ENCODE measurements at places on chromosomes 12 and 14.

DNA sequence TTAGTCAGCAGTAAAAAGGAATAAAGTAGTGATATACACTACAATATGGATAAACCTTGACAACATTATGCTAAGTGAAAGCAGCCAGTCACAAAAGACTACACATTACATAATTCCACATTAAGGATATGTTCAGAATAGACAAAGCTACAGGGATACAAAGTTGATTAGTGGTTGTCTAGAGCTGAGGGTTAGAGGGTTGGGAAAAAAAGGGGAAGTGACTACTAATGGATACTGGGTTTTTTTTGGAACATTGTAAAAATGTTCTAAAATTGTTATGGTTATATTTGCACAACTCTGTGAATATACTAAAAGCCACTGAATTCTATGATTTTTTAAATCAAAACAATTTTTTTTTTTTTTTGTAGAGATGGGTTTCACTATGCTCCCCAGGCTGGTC, 4.8 kb upstream of the NGDN start:
- no peak for DNase-seq

DNA sequence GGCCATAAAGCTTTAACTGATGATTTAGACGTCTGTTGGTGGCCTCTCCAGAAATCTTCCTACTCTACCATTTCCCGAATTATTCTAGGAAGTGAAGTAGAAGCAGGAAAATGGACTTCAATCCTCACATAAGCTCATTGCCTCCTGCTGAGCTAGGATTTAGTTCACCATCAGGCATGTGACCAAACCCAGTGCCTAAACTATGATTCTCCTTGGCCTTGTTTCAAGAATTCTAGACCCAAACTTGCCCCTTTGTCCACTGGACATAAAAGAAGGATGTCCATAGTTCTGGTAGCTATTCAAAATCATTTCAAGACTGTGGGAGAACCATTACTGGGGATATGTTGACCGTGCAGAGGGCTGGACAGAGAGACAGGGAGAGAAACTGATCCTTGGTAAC, 105.8 kb downstream of the C12orf50 start:
- no peak for DNase-seq

- DNase-seq, result no peak
Measured at GRCh38 chr12:120183211-120183631, 11.3 kb downstream of the GCN1 start.

- no peak for DNase-seq
Measured at GRCh38 chr12:13114251-13115052, 11.0 kb upstream of the GSG1 start.

GRCh38 chr12:79782172-79782900, 91.6 kb upstream of the PAWR start:
- DNase-seq, result no peak

- DNase-seq, result no peak
Measured at GRCh38 chr12:46360908-46361666, 11.5 kb downstream of the SLC38A2 start.

- DNase-seq, result no peak
Measured at GRCh38 chr12:126425264-126425663, 1360.0 kb downstream of the AACS start.

GRCh38 chr12:52820521-52820920, 6.6 kb upstream of the KRT4 start:
- no peak for DNase-seq

DNA sequence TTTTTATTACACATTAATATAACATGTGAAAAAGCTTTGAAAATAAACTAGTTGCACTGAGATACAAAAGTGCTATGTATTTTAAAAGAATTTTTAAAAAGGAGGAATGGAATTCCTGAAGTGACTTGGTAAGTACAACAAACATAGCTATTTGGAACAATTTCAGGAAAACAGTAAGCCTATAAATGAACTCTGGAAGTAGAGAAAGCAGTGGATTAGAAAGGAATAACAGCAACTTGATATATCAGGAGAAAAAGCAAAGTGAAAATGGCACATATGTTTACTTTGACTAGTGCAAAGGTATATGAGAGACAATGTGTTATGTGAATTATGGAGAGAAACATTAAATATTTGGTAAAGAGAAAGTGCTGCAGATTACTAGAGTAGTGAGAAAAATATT, 811.7 kb downstream of the C12orf50 start:
- DNase-seq, result no peak

DNA sequence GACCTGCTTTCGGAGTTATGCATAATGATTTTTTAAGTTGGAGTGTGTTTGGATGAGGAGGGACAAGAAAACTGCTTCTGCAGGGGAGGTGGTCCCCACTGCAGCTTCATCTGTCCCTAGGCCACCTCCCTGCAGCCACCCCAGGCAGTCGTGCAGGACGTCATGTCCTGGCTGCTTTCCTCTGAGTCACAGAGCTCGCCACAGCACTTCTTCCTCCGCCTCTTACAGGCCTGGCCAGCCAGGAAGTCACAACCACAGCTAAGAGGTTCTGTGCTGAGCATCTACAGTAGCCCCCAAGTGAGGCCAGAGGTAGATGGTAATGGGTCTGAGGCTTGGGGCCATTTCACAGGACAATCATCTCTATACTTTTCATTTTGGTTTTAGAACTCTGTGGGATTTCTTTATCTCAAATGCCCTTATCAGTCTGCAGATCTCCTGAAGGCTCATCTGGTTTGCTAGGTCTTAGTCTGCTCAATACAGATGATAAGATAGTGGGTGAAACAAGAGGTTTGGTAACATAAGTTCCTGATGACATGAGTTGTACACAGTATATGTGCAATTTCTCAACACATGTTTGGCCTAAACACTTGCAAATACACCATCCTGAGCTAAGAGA, 106.4 kb downstream of the ARF6 start:
- peak; percentile 42 for DNase-seq

GRCh38 chr12:2490831-2491230, 303.9 kb upstream of the FKBP4 start:
- DNase-seq, result no peak

- DNase-seq, result no peak
Measured at GRCh38 chr14:51458563-51458955, 193.2 kb upstream of the FRMD6 start.

Data from stimulated activated CD4-positive, alpha-beta T cell treated with anti-CD3 and anti-CD28 coated beads, TNF-alpha, amount 100 ng/mL, for 4 hours (primary cell).